ENCODE measurements at places on chromosomes 5 and 9. TPM values are rescaled to one million over a fixed set of nuclear protein-coding genes. Genes with fewer than 3 reads are reported as not detected.

The DBH gene
- polyA plus RNA-seq: 0.08 TPM

- DNase-seq: no peak
These were observed 2.5 kb upstream of the ADRB2 start for GRCh38 chr5:148823871-148824270.

DNA sequence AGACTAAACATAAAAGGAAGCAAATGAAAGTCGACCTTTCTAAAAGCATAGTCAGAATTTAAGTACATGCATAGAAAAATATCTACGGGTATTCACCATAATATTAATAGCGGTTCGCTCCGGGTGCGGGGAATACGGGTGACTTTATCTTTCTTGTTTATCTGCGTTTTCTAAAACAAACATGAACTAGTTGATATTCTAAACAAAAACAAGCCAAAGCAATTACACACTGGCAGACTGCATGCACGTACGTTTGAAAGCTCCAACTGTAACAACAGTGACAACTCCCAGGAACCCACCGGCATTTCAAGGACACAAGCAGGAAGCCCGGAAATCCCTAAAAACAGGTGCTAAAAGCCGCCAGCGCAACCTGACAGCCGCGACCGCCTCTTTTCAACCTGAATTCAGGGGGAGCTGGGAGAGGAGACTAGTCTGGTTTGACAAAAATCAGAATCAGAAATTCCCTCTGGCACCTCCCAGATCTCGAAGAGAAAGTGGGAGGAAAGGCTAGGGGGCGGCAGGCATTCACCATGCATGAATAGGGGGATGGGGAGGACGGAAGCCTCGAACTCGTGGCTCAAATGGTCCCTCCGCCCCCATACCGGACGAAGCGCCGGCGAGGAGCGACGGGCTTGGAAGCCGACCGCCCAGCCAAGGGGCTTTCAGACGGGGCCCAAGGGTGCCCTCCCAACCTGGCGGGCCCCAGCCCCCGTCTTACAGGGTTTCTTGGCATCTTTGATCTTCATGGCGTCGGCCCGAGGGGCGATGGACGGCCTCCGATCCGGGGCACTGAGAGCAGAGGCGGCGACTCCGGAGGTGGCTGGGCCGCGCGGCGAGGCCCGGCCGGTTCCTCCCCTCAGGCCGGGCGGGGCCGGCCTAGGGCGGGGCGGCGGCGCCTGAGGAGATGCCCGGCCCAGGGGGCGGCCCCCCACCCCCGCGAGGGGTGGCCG is at the start of gene PANK3:
PANK3 (minus strand) TSS at position 831 of the 950 bp plus-strand sequence; CDS start at position 746, 85 bp downstream.
- DNase-seq: peak; percentile 62

DNA sequence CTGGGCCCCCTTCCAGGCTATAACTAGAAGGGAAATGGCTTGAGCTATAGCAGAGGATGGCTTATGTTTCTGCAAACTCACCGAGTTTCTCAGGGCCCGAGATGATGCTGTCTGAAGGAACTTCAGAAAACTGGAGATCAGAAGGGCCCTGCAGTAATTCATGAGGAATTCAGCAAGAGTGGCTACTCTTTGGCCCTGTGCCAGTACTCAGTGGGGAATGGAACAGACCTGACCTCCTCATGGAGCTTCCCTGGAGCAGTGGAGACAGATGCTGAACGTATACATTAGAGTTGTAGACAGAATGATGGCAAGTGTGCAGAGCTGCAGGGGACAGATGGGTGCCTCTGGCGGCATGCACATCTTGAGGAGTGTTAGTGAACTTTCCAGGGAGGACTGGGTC is 17.3 kb upstream of the SMIM32 start:
- DNase-seq: no peak

- DNase-seq: peak; percentile 94
These were observed 59.5 kb downstream of the PAPPA start for GRCh38 chr9:116212986-116213692.

DNA sequence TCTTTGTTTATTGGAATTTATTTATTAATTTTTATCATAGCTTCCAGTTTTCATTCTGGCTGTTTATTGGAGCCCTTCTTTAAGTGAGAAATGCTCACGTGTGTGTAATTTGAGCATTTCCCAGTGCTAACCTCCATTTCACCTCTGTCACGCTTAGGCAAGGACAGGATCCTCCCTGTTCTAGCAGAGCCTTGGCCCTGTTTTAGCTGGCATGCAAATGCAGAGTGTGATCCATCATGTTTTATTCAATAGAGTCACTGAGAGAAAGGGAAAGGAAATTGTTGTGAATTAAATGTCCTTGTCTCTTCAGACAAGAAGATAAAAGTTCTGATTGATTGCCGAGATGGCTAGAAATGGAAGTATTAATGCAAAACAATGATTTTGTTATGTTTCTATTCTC is 137.3 kb upstream of the ACO1 start:
- DNase-seq: no peak

DNA sequence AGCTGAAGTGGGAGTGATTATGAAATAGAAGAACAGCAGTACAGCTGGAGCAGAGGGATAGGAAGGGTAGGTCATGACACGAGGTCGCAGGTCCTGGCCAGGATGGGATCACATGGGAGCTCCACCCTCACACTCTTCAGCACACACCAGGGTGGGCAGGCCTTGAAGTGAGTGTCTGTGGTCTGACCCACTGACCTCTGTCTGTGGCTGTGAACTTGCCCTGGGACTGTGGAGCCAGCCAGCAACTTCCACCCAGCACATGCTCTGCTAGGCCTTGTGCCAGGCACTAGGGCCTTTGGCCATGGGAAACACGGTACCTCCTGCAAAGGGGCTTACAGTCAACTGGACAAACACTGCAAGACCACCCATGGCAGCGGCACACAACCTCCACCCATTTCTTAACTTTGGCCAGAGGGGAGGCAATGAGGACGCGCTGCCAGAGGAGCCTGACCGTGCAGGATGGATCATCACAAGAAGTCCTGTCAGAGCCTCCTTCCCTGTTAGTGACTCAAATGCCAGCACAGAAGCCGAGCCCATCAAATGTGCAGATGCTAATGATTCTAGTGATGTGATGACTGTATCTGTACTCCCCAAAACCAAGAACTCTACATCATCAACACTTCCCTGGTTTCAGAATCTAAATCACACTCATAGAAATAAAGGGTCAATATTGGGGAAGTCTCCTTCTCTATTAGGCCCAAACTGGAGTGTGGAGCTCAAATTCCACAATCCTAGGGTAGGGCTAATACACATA is 113.6 kb downstream of the DPYSL3 start:
- DNase-seq: no peak

DNA sequence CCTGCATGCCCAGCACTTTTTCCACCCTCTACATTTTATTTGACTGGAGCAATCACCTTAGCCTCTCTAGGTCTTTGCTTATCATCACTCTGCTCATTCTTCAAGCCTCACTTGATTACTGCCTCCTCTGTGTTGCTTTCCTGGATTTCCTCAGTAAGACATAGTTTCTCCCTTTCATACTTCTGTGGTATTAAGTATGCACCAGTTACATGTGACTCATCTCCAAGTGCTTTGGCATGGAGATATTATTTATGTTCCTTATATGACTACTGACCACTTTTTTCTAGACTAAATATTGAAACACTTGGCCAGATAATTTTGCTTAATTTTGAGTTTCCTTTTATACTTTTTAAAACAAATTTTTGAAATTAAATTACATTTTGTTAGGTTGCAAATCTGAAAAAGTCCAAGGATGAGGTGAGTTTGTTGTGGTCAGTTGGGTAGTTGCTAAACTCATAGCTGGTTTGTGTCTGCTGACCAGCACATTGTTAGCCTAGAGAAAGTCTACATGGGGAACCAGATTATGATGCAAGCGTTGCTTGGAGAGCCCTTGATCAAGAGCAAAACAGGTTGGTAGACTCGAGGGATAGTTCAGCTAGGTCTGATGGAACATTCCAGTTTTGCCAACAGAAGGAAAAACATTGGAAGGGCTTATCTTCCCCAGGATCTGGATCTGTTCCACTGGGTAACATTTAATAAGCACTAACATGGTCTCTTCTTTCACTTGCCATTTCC is 140.2 kb downstream of the TMC1 start:
- DNase-seq: no peak
